CD4-positive, alpha-beta T cell treated with Interleukin-17A for 1 hour (primary cell): ENCODE measurements at places on chromosomes 4 and X.

DNA sequence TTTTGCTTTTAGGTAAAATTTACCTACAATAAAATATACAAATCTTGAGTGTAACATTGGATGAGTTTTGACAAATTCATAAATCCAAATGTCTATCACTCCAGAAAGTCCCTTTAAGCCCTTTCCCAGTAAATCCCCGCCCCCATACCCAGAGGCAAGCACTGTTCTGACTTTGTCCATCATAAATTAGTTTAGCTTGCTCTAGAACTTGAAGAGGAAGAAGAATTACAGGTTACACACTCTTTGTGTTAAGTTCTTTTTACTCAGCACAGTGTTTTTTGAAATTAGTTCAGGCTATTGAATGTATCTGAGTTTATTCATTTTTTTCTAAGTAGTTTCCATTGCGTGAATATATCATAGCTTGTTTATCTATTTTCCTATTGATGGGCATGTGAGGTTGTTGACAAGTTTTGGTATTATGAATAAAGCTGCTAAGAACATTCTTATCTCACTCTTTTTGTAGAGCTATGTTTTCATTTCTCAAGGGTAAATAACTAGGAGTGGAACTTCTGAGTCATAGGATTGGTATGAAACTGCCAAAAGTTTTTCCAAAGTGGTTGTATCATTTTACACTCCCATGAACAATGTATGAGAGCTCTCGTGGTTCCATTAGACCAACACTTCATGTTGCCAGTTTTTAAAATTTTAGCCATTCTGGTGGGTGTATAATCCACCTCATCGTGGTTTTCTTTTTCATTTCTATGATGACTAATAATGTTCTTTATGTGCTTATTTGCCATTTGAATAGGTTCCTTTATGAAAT, 22.4 kb upstream of the HPSE start:
- no peak for DNase-seq

DNA sequence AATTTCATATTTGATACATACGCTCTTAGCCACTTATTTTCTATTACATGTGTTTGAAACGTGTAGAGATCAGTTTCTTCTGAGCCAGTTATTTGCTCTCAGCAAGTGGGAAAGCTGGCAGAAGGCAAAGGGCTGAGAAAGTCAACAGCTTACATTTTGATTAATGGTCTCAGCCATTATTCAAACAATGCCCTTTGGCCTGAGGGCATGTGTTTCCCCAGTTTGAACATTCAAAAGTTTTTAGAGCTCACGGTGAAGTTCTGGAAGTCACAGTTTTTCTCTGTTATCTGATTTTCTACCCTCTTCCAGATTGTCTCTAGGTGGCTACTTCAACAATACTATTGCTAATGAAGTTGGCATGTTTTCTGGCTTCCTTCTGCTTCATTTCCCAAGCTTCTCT, 591.8 kb upstream of the CPEB2 start:
- no peak for DNase-seq

DNA sequence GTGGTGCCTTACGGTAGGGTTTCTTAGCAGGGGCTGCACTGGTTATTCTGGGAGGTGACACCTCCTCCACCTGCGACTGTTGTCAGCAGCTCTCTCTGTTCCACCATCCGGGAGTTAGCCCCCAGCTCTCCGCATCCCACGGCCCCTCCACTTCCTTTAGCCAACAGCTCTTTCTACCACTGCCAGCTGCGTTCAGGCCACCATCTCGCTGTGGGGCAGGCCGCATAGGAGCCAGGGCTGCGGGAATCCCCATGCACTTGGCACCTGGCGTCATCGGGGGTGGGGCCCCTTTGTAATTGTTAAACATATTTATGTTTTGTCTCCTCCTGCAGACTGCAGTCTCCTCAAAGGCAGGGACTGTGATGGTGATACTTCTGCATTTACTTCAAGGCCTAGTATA, 480.2 kb downstream of the SMARCA1 start:
- DNase-seq = no peak

- DNase-seq = peak; percentile 10
Observed at GRCh38 chrX:20204351-20204750, 62.4 kb downstream of the RPS6KA3 start.

DNA sequence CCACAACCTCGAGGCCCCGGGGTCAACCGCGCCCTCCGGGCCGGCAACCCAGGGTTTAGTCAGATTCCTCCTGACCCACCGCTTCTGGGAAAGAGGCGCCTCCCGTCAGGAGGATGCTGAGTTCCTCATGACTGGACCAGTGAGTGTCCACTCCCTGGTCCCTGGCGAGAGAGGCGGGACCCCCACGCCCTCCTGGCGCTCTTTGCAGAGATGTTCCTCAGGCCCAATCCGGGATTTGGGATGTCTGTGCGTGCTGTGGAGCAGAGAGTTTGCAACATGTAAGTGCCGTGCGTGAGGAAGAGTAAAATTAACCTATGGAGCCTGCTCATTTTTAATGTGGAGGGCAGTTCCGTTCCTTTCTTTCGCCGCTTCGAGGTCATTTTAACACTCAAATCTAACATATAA, 824 bp upstream of the UGDH start:
- no peak for DNase-seq

- DNase-seq = no peak
Observed at GRCh38 chrX:23896981-23897380, 10.8 kb downstream of the APOO start.

DNA sequence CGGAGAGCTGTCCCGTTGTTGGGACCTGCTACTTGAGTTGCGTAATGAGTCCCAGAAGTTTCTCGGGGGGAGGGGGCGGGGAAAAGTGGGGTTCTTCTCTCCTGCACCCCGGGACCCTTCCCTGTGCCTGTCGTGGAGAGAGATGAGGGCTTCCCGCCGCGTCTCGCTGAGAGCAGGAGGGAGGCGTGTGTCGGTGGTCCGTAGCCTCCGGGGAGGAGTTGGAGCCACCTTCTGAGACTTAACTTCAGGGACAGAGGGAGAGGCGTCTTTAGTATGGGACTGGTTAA, 698 bp downstream of the AFF1 start:
- DNase-seq = no peak

- no peak for DNase-seq
Observed at GRCh38 chr4:101952985-101953384, 162.5 kb downstream of the BANK1 start.

DNA sequence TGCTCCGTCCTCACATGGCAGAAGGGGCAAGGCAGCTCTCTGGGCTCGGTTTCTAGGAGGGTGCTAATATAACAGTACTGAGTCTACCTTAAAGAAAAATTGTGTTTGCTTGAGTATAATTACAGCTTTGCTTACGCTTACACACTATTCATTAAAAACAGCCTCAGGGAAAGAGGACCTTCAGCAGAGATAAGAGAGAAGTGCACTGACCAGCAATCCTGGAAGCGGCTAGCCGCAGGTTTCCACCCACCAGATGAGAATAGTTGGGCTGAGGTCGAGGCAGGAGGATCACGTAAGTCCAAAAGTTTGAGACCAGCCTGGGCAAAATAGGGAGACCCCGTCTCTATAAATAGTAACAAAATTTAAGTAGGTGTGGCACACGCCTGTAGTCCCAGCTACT, 15.2 kb upstream of the MRFAP1 start:
- DNase-seq = no peak

DNA sequence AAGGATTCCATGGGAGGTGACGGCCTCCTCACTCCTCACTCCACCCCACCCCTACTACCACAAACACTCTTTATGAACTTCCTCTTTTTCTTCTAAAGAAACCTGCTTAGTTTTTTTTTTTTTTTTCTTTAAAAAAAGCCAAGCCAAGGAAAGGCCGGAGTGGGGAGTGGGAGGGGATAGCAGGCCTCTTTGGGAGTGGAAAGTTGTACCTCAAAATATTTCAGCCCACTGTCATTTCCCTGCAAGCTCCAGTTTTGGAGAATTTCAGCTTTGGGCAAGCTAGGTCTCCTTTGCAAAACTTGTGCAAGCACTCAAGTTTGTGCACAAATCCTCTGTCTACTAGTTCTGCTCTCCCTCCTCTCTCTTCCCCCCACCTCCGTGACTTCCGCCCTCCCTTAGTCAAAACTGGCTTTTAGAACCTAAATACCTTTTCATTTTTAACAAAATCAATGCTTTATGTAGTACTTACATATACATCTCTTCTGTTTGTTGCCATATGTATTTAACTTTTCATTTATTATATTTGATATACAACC, 512 bp upstream of the ANTXR2 start:
- peak; percentile 34 for DNase-seq

- no peak for DNase-seq
Observed at GRCh38 chr4:23455456-23456158, 434.2 kb downstream of the PPARGC1A start.

- no peak for DNase-seq
Observed at GRCh38 chr4:100889898-100890297, 372.1 kb upstream of the EMCN start.

DNA sequence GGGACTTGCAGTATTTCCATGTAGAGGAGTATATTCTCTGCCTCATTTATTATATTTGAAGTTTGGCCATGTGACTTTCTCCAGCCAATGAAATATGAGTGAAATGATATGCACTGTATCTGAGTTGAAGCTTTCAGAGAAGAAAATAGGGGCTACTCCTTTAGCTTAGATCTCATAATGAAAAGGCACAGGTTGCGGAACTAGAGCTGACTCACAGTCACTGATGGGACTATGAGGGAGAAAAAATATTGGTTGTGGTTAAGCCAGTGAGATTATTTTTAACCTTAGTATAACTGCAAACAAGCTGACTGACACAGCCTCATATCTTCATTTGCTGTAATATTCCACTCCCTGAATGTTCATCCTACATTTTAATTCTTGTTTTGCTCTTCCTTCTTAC, 1104.3 kb downstream of the RPA4 start:
- no peak for DNase-seq

GRCh38 chr4:73257651-73258435, 755 bp downstream of the ANKRD17 start:
- peak; percentile 25 for DNase-seq

DNA sequence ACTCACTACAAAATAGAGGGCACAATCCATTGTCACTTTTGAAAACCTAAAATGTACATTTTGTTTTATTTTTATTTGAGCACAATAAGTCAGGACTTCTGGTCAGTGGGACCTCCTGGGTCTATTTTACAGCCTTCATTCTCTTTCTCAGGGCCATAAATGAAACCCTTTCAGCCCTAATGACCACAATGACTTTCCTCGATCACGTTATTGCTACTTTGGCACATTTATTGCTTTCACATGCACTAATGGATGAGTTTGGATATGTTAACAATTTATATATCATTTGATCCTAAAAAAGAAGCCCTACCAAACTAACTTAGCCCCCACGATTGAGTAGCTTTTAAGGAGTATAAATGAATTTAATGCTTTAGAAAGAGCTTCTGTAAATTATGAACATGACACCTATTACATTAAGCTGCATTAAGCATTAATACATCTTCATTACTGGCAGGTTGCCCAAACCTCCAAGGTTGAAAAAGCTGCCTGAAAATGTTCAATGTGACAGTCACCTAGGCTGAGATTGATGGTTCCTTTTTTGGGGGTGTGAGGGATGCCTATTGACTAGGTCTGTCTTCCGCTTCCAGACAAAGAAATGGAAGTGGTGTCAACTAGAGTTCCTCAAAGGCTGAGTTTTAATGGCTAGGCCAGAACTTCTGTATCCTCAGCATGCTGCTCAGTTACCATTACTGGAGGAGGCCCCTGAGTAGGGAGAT, 296.4 kb downstream of the GPAT3 start:
- DNase-seq = no peak

DNA sequence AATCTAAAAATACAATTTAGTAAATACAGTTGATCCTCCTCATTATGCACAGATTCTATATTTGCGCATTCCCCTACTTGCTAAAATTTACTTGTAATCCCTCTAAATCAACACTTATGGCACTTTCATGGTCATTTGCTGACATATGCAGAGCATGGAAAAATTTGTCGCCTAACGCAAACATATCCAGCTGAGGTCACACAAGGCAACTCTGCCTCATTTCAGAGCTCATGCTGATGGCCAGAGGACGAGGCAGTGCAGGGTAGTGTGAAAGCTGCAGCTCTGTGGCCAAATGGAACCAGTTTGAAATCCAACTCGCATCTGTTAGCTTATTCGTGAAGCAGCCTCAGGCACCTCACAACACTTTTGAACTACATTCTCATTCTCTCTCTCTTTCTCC, 39.7 kb upstream of the KLHL2 start:
- no peak for DNase-seq

DNA sequence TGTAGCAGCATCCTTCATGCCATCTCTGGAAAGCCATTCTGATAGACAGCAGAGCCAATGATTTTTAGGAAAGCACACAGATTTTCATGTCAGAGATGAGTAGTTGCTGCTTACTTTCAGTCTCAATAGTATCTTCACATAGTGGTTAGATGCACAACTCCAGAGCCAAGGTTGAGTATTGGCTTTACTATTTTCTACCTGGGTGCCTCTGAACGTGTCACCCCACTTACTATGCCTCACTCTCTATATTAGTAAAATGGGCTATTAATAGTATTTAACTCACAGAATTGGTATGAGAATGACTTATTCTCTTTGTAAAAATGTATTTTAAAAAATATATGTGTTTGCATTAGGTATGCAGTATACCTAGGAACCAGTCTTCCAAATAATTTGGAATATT, 108.8 kb upstream of the STIM2 start:
- DNase-seq = no peak

GRCh38 chr4:140504261-140504660, 6.2 kb upstream of the MGAT4D start:
- no peak for DNase-seq

GRCh38 chr4:39357002-39357401, 9.2 kb downstream of the RFC1 start:
- no peak for DNase-seq

- no peak for DNase-seq
Observed at GRCh38 chrX:70476166-70476933, 31.7 kb downstream of the DLG3 start.

DNA sequence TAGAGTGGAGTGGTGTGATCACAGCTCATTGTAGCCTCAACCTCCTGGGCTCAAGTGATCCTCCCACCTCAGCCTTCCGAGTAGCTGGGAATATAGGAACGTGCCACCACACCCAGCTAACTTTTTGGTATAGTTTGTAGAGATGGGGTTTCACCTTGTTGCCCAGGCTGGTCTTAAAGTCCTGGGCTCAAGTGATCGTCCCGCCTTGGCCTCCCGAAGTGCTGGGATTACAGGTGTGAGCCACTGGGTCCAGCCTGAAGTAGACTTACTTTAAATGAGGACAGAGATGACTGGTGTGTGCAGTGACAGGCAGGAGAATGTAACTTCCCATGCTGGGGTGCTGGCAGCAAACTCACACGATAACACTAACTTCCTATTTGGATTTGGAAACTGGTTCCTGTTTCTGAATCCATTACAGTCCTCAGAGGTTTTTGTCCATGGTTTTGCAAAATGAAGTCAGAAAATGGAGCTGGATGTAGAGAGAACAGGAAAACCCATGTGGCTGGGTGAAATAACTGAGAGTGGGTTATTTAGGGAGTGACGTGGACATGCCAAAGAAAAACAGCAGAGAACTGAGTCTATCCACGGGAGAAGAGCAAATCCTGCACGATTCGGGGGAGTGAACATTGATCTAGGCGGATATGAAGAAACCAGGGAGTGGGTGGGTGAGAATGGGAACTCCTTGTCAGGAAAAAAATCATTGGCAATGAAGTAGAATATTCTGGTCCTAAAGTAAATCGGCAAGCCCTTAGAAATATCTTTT, 95.6 kb downstream of the GATB start:
- no peak for DNase-seq
